ENCODE measurements at places on chromosomes 1 and 21. TPM values are rescaled to one million over a fixed set of nuclear protein-coding genes. Genes with fewer than 3 reads are reported as not detected.

DNA sequence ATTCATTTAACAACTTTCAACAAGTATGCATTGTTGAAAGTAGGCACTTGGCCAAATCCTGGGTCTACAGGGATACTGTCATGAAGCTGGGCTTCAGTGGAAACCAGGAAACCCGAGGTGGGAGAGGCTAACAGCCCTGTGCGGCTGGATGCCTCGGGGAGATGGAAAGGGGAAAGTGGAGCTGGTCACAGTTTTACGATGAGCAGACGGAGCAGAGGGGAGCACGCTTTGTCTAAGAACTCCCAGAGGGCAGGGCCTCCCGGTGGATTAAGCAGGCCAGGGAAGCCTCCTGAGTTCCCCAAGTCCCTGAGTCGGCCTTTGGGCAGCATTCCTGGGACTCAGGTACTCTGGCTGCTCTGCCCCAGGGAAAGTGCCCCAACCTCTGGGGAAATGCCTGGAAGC is 23.8 kb downstream of the STUM start:
- DNase-seq = no peak

- DNase-seq = no peak
Observed at GRCh38 chr1:28751315-28752060, 14.7 kb downstream of the YTHDF2 start.

SLC44A3 gene
- total RNA-seq = 8.9 TPM

GRCh38 chr1:55400508-55400907 is 185.3 kb upstream of the USP24 start:
- DNase-seq = peak; percentile 21

DNA sequence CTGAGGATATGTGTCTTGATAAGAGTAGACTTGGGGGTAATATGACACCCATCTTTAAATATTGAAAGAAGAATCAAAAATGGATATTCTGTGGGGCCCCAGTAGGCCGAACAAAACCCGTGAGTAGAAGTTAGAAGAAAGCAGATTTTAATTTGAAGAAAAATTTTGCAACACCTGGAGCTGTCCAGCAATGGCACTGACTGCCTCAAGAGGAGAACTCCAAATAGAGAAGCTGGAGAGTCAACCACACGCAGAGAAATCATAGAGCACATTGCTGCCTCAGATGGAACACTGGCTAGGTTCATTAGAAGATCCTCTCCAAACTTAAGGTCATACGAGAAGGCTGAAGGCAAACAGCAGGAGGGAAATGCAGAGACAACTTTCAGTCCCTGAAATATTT is 6.8 kb downstream of the NHLH1 start:
- no peak for DNase-seq

PAX7 gene
- 1.5 TPM for total RNA-seq

DNA sequence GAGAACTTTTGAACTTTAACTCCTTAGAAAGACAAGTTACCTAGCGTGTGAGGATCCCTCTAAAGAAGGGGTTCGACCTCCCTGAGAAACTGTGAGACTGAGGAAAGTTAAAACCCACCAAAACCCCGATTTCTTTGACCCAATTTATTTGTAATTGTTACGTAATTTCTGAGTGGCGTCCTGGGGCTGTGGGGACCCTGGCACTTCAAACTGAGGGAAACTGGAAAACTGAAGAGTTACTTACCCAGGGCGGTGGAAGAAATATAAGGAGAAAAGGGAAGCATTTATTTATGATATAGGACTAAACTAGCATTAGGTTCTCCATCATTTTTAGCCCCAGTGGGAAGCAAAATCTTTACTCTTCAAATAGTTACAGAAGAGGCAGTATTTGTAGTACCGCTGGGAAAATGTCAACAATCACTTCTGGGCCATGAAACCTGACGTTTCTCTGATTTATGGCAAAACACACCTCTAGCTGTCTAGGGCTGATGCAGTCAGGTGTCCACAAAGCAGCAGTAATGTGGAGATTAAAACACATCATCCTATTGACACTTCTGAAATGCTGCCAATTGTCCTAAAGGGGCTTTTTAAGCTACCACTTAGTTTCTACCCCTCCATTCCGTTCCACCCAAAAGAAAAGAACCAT is 430 bp downstream of the S100B start:
- no peak for DNase-seq

- DNase-seq = no peak
Observed at GRCh38 chr1:72432645-72433267, 150.4 kb upstream of the NEGR1 start.

TSPEAR gene
- total RNA-seq = not detected

ADGRB2 gene
- total RNA-seq = 37.7 TPM

DNA sequence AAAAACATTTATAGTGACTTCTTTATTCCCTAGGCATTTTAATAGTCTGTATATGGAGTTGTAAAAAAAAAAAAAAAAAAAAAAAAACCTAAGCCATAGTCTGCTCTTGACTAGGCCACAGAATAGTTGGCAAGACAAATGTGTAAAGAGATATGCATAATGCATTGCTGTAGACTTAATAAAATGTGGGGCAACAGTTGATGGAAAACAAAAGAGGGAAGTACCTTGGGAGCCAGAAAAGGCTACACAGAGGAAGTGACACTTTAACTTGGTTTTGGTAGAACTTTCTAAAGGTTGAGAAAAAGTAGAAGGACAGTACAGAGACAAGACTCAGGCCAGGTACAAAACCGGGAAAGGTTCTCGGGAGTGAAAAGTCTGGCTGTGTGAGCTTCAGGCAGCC is 802.9 kb upstream of the ADAMTS5 start:
- no peak for DNase-seq

OLIG2 gene
- 44.0 TPM for total RNA-seq

GRCh38 chr1:19441048-19441780 is 44.1 kb downstream of the CAPZB start:
- DNase-seq = no peak

DNA sequence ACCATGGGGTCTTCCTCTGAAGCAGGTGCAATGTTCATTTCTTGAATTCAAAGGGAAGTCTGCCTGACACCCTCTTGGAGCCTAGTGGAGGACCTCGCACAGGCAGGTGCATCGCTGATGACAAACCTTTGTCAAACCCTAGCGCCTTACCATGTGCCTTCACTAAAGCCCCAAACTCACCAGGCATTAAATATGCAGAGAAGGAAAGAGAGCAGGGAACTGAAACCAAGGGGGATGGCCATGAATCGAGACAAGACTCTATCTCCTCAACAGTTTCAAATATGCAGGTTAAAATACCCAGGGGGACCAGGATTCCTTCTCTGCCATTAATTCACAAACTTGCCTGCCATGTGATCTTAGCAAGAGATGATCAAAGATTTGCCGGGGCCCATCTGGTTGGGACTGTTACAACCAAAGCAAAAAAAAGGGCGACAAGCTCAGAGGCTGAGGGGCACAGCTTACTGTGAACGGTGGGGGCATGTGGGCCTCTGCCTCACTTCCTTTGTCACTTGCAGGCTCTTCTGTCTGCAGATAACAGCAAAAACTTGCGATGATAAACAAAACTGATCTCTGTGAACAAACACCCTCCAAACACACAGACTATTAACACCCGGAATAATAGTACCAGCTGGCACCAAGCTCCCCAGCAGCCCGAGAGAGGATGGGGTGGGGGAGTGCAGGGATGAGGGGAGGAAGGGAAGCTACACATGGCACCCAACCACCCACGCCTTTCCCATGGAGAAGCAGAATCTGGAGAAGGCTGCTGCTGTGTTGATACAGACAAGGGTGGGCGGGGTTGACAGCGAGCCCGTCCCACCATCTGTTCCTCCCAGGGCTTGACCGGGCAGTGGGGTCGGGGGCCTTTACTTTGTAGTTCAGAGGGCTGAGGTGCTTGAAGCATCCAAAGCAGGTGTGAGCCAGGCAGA is 33.9 kb downstream of the TMEM63A start:
- DNase-seq = no peak

GRCh38 chr1:225179686-225180085 is 248.2 kb downstream of the LBR start:
- DNase-seq = no peak

DNA sequence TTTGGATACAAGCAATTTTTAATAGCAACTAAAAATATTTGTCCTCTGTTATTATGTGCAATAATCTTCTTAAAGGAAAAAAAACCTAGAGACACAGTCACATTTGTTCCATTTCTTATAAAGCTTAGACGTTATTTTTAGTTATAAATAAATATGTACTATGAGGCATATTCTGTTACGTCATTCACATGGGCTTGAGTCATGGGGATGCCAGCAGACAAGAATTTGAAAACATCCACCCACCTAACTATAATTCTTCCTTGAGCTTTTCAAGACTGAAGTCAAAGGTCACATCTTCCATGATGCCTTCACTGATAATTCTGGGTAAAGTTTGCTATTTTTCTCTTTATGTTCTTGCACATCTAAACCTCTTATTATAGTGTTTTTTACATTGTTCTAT is 268.8 kb downstream of the KCTD3 start:
- no peak for DNase-seq

GRCh38 chr1:18557621-18558465 is 72.8 kb upstream of the PAX7 start:
- peak; percentile 40 for DNase-seq

- no peak for DNase-seq
Observed at GRCh38 chr21:22438428-22439086, 1440.3 kb downstream of the NCAM2 start.

ORC1 gene
- 2.5 TPM for total RNA-seq

FHAD1 gene
- total RNA-seq = 3.1 TPM

FNDC5 gene
- total RNA-seq = 82.0 TPM

DNA sequence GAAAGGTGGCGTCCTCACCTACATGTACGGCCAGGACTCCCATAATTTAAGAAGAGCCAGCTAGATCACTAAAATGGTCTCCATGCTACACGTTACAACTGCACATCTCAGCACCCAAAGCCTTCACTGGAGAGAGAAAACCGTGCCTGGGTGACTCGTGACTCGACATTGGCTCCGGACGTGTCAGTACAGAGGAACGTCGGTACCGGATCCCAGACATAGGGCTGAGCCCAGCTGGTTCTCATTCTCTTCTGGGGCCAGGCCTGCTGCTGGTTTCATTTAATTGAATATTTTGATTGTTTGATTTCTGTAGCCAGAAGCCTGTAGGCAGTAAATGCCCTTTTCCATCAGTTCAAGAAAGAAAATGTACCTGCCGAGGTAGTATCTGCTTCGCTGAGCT is 93.1 kb downstream of the HHIPL2 start:
- no peak for DNase-seq

AADACL3 gene
- not detected for total RNA-seq

DNA sequence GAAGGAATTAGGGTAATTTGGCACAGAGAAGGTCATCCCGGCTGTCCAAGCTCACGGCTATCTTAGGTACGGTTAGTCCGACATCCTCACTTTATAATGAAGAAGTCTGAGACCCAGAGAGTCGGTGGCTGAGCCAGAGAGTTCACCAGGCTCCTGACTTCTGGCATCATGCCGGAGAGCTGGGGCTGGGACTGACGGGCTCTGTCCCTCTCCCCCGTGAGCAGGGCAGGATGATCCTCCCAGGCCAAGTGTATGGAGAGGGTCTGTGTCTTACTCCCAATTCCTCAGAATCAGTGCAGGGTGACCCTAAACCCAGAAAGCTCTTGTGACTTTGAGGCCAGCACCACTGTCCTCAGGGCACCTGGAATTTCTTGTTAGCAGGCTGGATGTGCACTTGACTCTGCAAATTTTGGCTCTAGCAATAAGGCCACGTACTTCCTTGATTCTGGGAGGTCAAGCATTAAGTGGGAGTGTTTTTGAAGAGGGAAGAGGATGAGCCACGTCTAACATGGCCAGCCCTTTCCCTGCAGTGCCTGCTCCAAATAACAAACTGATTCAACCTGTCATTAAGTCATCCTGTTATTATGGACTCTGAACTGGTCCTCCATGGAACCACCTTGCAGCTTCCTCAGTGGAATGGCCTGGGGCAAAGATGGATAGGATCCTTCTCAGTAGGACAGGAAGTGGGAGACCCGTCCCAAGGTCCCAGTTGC is 20.8 kb upstream of the BTG2 start:
- DNase-seq = no peak

- no peak for DNase-seq
Observed at GRCh38 chr1:83705091-83705490, 293.8 kb downstream of the TTLL7 start.

TAL1 gene
- 5.6 TPM for total RNA-seq

- DNase-seq = no peak
Observed at GRCh38 chr1:47241114-47242113, 9.4 kb upstream of the TAL1 start.

GRCh38 chr1:53476579-53476978 is 17.4 kb downstream of the DMRTB1 start:
- no peak for DNase-seq

DNA sequence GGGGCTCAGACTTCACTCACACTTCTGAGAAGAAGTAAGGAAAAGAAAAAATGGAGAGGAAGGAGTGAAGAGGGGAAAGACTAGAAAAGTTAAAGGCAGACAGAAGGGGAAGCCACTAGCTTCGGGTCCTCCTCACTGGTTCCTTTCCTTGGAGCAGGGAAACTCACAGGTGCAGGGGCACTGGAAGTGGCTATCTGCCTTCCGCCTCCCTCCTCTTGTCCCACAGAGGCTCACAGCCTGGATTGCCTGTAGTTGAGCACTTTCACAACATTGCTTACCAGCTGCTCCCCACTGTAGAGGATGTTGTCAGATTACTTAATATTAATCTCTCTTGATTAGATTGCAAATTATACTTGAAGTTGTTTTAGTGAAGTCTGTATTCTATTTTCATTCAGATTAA is 21.6 kb upstream of the ABCA4 start:
- no peak for DNase-seq

DNA sequence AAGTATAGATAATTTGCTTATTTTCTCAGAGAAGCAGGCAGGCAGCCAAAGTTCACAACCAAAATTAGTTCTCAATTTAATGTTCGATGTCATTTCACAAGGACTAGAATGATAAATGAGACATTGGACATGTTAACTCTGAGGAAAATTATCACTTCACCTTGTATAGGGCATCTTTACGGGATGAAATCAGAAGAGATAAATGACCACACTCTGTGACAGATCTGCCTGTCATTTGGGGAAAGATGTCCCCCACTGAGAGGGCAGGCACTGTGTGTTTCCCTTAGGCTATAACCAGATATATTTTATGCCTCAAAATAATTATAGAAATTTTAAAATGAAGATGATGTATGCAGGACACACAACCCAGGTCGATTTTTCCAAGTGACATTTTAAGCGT is 642.9 kb downstream of the BRINP3 start:
- no peak for DNase-seq

- no peak for DNase-seq
Observed at GRCh38 chr21:45578811-45579381, 36.7 kb upstream of the SLC19A1 start.

DNA sequence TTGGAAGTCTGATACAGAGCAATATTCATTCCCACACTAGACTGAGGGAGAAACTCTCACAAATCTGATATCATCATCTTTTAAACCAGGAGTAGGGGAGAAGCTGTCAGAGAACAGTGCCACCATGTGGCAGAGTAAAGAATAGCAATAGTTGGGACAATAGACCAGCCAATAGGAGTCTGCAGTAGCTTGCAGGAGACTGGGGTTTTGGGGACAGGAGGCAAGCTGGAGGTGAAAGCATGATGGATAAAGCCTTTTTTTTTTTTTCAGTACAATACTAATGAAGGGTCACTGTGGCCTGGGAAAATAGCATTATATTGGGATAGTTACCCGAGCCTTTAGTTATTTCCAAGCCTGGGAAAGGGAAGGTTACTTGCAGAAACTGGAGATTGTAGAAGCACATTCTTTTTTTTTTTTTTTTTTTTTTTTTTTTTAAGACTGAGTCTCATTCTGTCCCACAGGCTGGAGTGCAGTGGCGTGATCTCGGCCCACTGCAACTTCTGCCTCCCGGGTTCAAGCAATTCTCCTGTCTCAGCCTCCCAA is 120.7 kb downstream of the S1PR1 start:
- DNase-seq = peak; percentile 74

GRCh38 chr1:229344937-229345684 is 2.3 kb upstream of the CCSAP start:
- DNase-seq = no peak

All from spinal cord (tissue), 10 donors.